ENCODE measurements at places on chromosomes 16 and 17.

DNA sequence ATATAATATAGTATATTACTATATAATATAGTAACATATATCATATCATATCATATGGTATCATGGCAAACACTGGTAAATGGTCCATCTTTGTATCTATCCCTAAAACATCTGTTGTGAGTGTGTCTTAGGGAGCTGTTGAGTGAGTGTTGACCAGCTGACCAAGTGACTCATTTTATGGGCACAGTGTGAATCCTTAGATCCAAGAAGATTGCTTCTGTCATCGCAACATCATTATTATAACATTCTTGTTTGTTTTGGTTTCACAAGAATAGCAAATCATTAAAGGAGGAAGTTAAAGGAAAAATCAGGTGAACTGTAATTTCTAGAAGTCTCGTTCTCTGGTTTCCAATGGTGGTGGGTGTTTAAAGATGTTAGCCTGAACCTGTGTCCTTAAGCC is 11.7 kb upstream of the MAF start:
- DNase-seq: no peak

- DNase-seq: no peak
Observed at GRCh38 chr16:526181-527014, 1.1 kb upstream of the CAPN15 start.

- no peak for DNase-seq
Observed at GRCh38 chr16:11576427-11577289, 10.1 kb downstream of the LITAF start.

DNA sequence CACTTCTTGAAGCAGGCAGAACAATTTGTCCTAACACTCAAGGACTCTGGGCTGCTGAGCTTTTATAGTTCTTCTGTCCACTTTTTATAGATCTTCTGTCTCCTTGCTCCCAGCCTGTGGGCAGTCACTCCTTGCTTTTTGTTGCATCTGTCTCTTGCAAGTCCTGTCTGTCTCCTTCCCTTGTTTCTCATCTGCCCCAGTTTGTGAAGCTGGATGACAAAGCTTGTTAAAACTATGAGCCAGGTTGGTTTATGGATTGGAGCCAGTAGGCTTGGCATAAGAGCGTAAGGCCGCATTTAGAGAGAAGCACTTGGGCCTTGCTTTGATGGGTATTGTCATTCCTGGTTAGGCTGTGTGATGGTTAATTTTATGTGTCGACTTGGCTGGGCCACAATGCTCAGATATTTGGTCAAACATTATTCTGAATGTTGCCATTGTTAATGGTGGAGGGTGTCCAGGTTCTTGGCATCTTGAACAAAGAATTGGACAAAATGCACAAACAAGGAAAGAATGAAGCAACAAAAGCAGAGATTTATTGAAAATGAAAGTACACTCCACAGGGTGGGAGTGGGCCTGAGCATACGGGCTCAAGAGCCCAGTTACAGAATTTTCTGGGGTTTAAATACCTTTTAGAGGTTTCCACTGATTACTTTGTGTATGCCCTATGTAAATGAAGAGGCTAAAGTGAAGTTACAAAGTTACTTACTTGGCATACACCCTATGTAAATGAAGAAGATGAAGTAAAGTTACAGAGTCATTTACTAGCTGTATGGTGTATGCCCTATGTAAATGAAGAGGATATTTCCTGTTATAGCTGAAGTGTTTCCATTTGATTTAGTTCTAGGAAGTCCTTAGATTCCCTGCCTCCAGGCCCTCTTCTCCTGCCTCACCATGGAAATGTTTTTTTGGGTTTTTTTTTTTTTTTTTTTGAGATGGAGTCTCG is 8.0 kb upstream of the CPPED1 start:
- no peak for DNase-seq

- no peak for DNase-seq
Observed at GRCh38 chr17:13843862-13844635, 225.3 kb upstream of the COX10 start.

DNA sequence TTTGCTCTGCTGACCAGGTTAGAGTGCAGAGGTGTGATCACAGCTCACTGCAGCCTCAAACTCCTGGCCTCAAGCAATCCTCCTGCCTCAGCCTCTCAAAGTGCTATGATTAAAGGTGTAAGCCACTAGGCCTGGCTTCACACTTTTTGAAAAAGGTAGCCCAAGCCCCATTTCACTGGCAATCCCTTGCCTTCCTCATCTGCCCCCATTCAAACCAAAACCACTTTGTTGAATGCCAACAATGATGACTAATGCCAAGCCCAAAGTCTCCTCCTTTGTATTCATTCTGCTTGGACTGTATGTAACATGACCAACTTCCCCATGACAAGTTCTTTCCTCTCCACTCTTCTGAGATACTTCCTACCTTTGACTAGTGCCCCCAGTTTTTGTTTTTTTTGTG is 33.1 kb downstream of the N4BP1 start:
- DNase-seq: no peak

- no peak for DNase-seq
Observed at GRCh38 chr17:44280392-44280937, 12.5 kb upstream of the SLC4A1 start.

DNA sequence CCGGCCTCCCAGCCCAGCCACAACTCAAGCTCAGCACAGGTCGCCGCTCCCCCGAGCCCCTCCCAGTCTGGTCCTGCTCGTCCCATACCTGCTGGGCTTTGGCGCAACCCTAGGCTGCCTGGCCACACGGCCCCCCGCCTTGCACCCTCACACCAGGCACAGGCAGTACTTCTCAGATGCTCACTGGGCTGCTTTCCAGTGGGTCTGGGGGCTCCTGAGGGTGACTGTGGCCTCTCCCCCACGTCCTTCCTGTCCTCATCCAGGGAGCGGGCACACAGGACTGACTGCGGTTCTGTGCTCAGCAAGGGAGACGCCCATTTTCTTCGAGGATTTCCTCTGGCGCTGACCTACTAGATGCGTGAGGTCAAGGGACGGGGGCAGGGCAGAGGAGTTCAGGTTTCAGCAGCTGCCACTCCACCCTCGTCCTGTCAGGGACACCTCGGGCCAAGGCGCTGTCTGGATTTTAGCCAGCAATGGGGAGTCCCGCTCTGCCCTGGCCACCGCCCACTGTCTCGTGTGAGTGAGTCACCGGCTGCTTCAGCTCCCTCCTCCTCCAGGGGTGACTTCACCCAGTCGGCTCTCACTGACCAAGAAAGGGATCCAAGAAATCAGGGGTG is 115.8 kb downstream of the NPIPB11 start:
- DNase-seq: peak; percentile 66

DNA sequence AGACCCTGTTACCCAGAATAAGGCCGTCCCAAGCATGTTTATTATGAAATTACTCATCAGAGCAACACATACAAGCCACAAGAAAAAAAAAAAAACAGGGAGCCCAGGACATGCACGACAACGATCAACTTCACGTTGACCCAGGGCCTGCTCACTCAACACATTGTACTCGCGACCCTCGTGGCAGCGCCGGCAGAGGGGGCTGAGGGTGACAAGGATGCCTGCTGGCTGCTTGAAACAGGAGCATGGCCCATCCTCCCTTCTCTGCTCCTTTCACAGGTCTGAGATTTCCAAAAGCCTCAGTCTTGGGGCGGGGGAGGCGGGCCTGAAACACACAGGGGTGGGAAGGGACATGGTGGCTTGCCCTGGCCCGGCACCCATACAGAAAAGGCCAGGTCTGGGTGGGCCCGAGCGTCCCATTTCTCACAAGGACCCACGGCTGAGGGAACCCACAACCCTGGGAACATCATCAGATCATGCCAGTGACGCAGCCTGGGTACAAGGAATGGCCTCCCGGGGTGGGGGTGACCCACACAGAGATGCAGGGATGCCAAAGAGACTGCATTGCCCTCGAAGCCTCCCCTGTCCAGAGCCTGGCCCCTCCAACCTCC is 21.1 kb upstream of the C16orf95 start:
- DNase-seq: no peak

DNA sequence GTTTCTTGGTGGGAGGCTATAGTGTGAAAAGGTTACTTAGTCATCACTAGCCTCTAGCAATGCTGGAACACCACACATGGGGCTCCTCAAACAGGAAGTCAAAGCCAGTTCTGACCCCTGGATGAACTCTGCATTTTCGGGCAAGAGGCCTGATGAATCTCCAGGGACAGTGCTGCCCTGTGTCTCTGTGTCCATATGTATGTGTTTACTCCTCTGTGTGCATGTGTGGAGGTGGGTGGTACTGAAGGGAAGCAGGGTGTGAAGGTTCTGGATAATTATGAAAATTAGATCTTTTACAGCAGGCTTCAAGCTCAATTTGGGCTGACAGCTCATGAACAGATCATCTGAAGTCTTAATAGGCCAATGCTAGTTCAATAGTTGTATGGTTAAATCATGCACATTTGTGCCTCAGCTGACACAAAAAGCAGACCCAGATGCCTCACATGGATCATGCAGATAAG is 133.6 kb downstream of the SNX11 start:
- DNase-seq: peak; percentile 17

GRCh38 chr17:69575346-69575761 is 160.9 kb downstream of the MAP2K6 start:
- DNase-seq: no peak

- no peak for DNase-seq
Observed at GRCh38 chr17:35912942-35913341, 17.6 kb downstream of the RDM1 start.

GRCh38 chr17:12680407-12680897 is 14.8 kb downstream of the MYOCD start:
- no peak for DNase-seq

DNA sequence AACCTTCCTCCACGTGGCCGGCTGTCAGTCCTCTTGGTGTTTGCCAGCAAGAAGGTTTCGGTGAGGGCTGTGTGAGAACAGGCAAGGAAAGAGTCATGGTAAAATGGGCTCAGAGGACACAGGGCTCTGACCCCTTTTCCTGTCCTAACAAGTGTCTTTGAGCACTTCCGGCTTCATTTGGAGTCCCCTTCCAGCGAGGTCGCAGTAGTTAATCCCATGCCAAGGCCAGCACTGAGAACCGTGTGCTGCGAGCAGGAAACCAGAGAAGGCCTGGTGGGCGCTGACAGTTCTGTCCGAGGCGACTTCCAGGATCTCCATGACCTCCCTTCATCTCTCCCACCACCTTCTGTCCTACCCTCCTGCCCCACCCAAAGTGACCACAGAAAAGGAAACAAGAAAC is 168.1 kb downstream of the ZFHX3 start:
- no peak for DNase-seq

DNA sequence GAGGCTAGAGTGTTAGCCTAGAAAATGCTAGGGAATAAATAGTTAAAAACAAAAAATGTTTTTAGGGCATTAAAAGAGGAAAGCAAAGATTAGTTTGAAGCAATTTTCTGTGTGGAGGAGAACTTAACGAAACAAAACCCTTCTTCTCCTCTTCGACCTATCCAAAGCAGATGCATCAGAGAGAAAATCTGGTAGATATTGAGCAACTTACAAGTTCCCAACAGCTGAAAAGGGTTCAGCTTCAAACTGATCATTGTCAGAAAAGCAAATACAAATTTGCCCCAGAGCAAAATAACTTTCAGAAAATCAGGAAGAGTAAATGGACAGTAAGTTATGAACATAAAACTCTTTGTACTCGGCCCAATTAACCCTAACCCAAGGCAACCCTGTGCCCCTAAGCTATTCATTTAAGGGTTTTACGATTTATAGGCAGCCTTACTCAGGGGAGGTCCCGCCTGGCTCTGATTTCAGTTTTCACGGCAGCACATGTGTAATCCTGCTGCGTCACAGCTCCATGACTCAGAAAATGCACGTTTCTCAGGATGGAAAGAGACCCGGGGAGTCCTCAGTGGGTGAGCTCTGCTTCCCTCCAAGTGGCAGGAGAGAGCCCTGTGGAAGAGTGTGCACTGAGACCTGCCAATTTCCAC is 405.7 kb upstream of the SALL1 start:
- no peak for DNase-seq

GRCh38 chr17:68296217-68297191 is 5.2 kb downstream of the ARSG start:
- peak; percentile 82 for DNase-seq

- DNase-seq: no peak
Observed at GRCh38 chr16:71689901-71690300, 34.6 kb downstream of the PHLPP2 start.

DNA sequence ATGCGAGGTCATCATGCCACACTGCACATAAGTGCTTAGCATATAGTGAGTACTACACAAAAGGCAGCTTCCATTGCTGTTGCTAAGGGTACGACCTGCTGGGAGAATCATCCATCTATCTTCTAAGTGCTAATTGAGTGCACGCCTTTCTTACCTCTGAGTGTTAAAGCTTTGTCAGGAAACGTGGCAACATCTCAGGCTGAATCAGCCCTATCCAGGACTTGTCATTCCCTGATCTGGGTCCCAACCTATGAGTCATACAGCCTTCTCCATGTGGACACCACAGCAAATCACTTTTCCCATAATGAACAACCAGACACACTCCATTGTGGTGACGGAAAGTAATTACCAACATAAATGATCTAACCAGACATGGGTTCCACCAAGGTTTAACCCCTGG is 201.1 kb upstream of the MAF start:
- no peak for DNase-seq

- DNase-seq: peak; percentile 84
Observed at GRCh38 chr17:64130559-64131001, 636 bp upstream of the ERN1 start.

Data from CD4-positive, alpha-beta T cell treated with Interleukin-17A for 1 hour (primary cell).